Caco-2 (cell line): ENCODE measurements at places on chromosomes 1 and 21. TPM values are rescaled to one million over a fixed set of nuclear protein-coding genes. Genes with fewer than 3 reads are reported as not detected.
A peak's percentile ranks its signal among the peaks of the same experiment; 100 is the strongest.

GRCh38 chr21:41055266-41055665, 112.7 kb upstream of the BACE2 start:
- no peak for DNase-seq

DNA sequence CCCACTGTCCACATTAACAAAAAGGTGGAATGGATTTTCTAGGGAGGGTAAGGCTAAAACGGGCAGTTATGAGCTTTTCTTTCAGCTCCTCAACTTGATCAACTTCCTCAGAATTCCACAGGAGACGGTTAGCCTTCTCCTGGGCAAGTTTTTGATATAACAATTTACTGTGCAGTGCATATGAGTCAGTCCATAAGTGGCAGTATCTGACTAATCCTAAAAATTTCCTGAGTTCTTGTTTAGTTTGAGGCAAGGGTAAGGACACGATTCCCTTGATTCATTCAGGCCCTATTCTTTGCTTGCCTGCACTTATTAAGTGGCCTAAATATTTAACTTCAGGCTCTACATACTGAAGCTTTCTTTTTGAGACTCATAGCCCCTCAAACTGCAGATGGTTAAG, 6.2 kb upstream of the AADACL3 start:
- no peak for DNase-seq

DNA sequence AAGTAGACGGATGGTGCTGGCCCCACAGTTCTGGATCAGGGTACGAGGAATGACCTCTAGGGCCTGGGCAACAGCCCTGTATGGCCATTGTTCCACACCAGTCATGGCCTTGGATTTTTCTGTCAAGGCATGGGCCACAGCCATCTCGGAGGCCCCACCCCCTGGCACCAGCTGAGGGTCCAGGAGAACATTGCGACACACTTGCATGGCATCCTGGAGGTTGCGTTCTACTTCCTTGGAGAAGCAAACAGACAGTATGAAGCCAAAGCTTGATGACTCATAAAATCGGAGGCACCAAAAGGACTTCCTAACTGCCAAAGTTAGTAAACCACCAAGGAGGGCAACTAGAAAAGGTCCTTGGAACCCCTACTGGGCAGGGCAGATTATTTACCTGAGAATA, 11.9 kb upstream of the VHLL start:
- no peak for DNase-seq

GRCh38 chr1:240524356-240525069, 87.4 kb downstream of the GREM2 start:
- no peak for DNase-seq

- DNase-seq, result no peak
These were observed 46.2 kb downstream of the OSBPL9 start for GRCh38 chr1:51663105-51663504.

DNA sequence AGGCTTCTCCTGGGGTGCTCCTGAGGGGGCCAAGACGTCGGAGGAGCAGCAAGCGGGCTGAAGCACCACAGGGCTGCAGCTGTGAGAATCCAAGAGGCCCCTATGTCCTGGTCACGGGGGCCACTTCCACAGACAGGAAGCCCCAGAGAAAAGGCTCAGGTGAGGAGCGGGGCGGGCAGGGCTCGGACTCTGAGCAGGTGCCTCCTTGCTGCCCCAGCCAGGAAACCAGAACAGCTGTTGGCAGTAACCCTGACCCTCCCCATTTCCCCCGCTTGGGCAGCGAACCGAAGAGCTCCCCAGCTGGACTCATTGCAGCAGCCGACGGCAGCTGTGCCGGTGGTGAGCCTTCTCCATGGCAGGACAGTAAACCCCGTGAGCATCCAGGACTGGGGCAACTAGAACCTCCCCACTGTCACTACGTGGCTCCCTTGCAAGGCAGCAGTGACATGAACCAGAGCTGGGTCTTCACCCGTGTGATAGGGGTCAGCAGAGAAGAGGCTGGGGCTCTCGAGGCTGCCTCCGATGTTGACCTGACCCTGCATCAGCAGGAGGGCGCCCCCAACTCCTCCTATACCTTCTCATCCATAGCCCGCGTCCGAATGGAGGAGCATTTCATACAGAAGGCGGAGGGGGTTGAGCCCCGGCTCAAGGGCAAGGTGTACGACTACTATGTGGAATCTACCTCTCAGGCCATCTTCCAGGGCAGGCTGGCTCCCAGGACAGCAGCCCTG, 625 bp downstream of the KLHDC7A start:
- DNase-seq, result no peak

DNA sequence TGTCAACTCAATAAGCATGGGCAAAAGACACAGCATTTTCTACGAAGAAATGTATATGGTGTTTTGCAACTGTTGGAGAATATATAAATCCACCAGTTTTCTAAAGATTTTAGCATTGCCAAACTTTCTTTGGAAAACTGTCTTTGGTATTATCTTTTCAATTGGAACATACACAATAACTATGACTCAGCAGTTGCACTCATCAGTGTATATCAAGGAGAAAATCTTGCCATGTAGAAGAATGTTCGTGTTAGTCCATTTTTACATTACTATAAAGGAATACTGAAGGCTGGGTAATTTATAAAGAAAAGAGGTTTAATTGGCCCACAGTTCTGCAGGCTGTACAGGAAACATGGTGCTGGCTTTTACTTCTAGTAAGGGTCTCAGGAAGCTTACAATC, 41.1 kb downstream of the PRKAA2 start:
- no peak for DNase-seq

GRCh38 chr21:31732597-31733550, 956 bp upstream of the SCAF4 start:
- peak; percentile 23 for DNase-seq

GRCh38 chr1:212430955-212431394, 1.7 kb upstream of the NENF start:
- DNase-seq, result peak; percentile 80

The GBP6 gene
- not detected in 2 replicates for total RNA-seq

- DNase-seq, result no peak
These were observed 965.2 kb downstream of the TTLL7 start for GRCh38 chr1:83033682-83034081.

- DNase-seq, result peak; percentile 32
These were observed 1.9 kb downstream of the MANEAL start for GRCh38 chr1:37795340-37796125.

The ARL8A gene
- total RNA-seq, result 25.0 and 27.8 TPM in 2 replicates

The UBL4B gene
- not detected in 2 replicates for total RNA-seq

DNA sequence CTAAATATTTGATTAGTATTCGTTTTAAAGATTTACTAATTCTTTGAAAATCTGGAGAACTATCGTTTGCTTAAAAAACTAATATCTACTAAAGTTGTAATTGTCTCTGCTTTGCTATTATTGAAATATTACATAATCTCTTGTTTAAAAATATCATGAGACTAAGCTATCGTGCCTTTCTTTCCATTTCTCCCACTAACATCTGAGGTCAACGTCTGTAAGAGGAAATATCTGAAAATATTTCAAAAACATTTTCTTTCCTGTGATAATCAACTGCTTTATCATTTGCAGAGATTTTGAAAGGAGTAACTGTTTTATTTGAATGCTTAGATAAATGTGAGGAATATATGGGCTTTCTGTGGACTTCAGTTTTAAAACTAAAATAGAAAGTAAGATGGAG, 694.1 kb downstream of the USP25 start:
- no peak for DNase-seq

GRCh38 chr1:7885513-7886404, 32.9 kb upstream of the UTS2 start:
- DNase-seq, result peak; percentile 79

The ARHGAP30 gene
- total RNA-seq, result not detected in 2 replicates

DNA sequence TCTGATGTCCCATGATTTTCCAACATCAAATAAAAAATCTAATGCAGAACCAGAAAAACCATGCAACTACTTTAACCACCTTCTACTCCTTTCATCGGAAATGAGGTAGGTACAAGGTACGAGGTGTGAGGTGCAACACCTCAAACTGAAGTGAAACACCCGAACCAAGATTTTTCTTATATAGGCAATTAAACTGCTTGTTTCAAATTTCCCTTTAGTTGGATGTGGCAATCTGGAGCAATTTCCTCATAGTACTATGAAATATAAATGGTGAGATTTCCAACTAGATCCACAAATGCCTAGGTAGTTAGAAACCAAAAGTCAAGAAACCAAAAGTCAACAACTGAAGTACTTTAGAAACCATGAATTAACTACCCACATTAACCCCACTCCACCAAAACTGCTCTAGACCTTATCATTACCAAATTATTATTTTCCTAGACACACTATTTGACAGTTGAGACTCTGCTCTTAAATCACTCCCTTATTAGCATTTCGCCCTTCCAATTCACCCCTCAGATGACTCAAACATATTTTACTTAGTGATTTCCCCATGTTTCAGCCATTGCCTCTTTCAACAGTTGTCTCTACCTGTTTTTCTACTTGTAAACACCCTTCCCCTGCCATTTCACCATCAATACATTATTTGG, 37.8 kb downstream of the FUBP1 start:
- DNase-seq, result no peak
